ENCODE measurements at places on chromosomes 12 and 14.

DNA sequence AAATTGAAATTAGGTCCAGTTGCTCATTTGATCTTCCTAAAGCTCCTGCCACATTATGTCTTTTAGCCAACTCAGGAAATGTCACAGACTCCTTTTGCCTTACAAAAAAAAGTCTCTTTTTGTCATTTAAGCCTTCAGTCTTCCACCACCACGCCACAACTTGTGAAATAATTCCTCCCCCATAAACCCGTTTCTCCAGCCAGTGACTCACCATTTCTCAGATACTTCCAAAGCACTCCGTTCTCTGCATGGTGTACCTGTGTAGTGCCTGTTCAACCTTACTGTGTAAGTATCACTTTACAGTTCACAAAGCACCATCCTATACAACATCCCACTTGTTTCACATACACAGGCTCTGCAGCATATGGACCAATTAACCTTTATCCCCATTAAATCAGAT, 139.5 kb upstream of the AEBP2 start:
- no peaks in the 10 kb centered on the region for H3K27me3 ChIP-seq
- DNase-seq, result no peak
- no peak overlapping the region for H3K27ac ChIP-seq
- no peaks in the 10 kb centered on the region for H3K36me3 ChIP-seq

DNA sequence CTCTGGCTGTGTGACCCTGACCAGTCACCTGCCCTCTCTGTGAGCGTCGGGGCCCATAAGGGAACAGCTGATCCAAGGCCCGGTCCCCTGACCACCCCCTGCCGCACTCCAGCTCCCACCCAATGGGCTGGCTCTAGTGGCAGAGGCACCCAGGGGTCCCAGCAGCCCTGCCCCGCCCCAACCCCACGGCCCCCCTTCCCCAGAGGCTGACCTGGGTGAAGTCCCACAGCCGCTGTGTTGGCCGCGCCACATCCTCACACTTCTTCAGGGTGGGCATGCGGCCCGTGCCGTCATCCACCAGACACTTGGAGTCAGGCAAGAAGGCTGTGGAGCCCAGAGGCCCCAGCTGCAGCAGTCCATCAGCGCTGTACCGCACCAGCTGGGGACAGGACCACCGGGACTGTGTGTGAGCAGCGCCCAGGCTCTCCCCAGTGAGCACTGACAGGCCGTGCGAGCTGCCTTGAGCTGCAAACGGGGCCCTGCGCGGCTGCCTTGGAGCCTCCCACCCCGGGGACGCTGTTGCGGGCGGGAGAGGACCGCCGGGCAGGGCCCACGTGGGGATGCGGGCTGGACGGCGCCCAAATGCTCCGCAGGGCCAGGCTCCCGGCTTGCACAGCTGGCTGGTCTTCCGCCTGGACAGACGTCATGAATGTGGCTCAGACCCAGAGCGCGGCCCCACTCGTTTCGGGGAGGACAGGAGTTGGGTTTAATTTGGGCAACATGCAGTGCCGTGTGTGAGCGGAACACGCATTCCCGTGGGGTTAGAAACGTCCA, 53.5 kb downstream of the NOC4L start:
- no peak overlapping the region for H3K27ac ChIP-seq
- no peaks in the 10 kb centered on the region for H3K27me3 ChIP-seq
- peaks cover 3% of the 10 kb centered on the region for H3K36me3 ChIP-seq
- H3K4me1 ChIP-seq, result no peaks in the 10 kb centered on the region

- no peak overlapping the region for H3K27ac ChIP-seq
- H3K27me3 ChIP-seq, result peaks cover 22% of the 10 kb centered on the region
- DNase-seq, result peak; percentile 8
- peaks cover 6% of the 10 kb centered on the region for H3K4me1 ChIP-seq
- H3K36me3 ChIP-seq, result no peaks in the 10 kb centered on the region
- H3K4me3 ChIP-seq, result no peak overlapping the region
Observed at GRCh38 chr14:59161561-59162175, 26.8 kb upstream of the DAAM1 start.

DNA sequence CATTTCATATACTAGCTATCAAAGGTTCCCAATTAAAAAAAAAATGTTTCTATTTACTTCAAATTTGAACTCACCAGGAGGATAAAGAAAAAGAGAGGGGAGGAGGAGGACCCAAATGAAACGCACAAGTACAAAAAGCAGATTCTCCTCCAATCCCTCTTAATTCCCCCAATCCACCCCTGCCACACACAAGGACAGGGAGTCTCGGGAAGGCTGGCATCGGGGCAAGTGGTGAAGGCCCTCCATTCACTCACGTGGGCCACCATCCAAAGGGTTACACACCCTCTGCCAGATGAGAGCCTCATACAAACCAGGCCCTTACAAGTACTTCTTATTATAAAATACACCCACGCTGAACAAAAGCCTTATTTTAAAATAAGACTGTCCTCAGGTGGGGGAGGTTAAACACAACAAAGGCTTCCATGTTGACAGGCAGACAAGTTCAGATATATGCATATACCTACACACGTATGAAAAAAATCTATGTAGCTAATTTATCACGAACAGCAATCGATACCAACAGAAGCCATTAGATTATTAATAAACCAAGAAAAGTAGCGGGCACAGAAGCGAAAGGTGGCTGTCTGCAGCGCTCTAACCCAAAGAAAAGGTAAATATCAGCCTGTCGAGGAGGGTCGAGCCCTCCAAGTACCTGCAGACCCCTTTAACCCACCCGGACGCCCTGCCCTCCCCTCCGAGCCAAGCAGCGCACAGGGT, 1.5 kb downstream of the ATP2B1 start:
- H3K27me3 ChIP-seq, result peaks cover 11% of the 10 kb centered on the region
- peak overlapping the region; percentile 91 for H3K27ac ChIP-seq
- no peaks in the 10 kb centered on the region for H3K36me3 ChIP-seq
- no peak for DNase-seq

GRCh38 chr14:72054911-72055310, 122.7 kb downstream of the RGS6 start:
- no peak overlapping the region for H3K4me3 ChIP-seq
- peaks cover 21% of the 10 kb centered on the region for H3K27me3 ChIP-seq
- no peaks in the 10 kb centered on the region for H3K4me1 ChIP-seq
- no peaks in the 10 kb centered on the region for H3K36me3 ChIP-seq
- no peak overlapping the region for H3K27ac ChIP-seq

GRCh38 chr14:74698465-74698864, 14.4 kb downstream of the AREL1 start:
- H3K4me3 ChIP-seq, result no peak overlapping the region
- peaks cover 36% of the 10 kb centered on the region for H3K36me3 ChIP-seq
- no peak overlapping the region for H3K27ac ChIP-seq
- DNase-seq, result no peak

GRCh38 chr12:109679501-109680263, 33.9 kb upstream of the FAM222A start:
- H3K4me1 ChIP-seq, result no peaks in the 10 kb centered on the region
- H3K36me3 ChIP-seq, result no peaks in the 10 kb centered on the region
- H3K27me3 ChIP-seq, result peaks cover 15% of the 10 kb centered on the region
- DNase-seq, result no peak
- no peak overlapping the region for H3K4me3 ChIP-seq

DNA sequence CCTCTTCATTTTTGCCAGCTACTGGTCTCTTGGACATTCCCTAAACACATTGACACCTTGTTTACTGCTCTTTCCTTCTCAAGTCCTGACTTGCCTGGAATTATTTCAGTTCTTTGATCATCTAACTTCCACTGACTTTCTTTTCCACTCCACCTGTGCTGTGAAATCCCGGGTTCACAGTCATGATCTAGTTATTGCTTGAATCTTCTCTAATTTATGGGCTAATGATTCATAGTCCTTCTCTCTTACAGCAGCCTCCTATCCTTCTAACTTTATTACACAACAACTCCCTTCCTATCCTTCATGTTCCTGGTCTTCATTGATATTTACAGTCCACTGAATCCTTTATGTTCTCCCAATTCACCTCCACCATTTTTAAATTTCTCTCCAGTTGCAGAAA, 260.1 kb downstream of the C12orf75 start:
- no peak overlapping the region for H3K27ac ChIP-seq
- H3K4me3 ChIP-seq, result no peak overlapping the region
- peaks cover 7% of the 10 kb centered on the region for H3K27me3 ChIP-seq
- no peak for DNase-seq
- H3K4me1 ChIP-seq, result no peaks in the 10 kb centered on the region
- H3K36me3 ChIP-seq, result no peaks in the 10 kb centered on the region

DNA sequence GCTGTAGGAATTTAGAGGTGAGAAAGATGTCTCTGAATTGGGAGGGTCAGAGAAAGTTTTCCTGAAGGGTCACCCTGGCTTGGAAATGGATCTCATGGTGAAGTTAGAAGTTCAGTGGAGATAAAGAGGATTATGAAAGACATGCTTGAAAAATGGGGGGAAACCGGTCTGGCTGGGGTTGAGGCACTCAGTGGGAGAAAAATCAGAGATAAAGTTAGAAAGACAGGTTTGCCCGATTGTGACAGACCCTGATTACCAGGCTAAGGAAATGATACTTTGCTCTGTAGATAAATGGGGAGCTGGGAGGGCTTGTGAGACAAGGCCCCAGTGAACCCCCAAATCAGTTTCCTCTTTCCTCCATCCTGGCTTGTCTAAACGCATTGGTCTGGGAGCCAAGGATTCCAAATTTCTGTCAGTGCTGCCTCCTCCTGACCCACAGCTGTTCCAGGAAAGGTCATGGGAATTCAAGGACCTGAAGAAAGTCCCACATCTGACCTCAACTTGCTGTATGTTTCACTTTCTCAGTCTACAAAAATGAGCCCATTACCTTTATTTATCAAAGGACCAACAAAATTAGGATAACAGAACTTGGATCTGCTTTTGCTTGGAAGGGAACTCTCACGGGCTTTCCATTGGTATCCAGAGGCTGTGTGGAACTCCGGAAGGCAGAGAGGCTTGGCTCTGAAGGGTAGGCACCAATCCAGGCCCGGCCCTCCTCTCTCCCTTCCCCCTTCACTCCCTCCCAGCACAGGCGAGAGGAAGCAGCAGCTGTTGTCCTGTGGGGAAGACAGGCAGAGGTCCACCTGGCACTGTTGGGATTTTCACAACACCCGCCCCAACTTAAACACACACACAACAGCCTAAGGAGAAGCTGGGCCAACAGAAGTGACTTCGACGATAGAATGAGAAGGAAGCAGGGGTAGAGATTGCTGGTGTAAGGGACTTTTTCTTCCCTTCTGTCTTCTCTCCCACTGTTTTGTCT, 3.4 kb upstream of the RNASE7 start:
- no peak for DNase-seq
- H3K27me3 ChIP-seq, result peaks cover 12% of the 10 kb centered on the region
- no peak overlapping the region for H3K4me3 ChIP-seq
- no peaks in the 10 kb centered on the region for H3K4me1 ChIP-seq

DNA sequence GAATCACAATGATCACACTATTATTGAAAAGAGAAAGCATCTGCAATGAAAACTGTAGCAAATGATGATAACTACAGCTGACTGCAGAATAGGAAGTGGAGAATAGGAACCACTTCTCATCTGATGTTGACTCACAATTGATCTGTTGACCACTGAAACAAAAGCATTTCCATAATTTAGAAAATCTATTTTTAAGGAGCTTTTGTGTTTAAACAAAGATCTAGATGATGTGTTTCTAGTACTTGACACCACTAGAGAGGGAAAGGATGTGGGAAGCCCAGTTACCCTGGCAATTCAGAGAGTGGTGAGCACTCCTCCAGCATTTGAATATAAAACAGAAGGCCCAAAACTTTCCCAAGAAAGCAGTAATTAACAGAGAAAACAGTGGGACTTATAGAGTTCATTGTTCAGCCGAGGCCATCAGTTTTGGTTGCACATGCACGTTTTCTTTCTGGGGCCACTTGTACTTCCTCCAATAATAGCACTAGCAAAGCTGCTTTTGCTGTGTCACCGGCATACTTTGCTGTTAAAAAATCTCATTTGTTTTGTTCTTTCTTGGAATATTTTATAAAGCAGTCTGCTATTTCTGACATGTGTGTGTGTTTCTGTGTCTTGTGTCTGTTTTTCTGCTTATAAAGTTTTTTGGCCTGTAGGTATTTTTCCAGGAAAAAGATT, 76.1 kb upstream of the HECTD1 start:
- H3K36me3 ChIP-seq, result no peaks in the 10 kb centered on the region
- H3K4me3 ChIP-seq, result no peak overlapping the region
- peaks cover 1% of the 10 kb centered on the region for H3K27me3 ChIP-seq
- DNase-seq, result no peak
- no peak overlapping the region for H3K27ac ChIP-seq

GRCh38 chr14:89624500-89625156, 207.6 kb upstream of the FOXN3 start:
- H3K27me3 ChIP-seq, result no peaks in the 10 kb centered on the region
- peaks cover 54% of the 10 kb centered on the region for H3K4me1 ChIP-seq
- H3K4me3 ChIP-seq, result no peak overlapping the region
- peaks cover 19% of the 10 kb centered on the region for H3K36me3 ChIP-seq
- H3K27ac ChIP-seq, result no peak overlapping the region
- no peak for DNase-seq

DNA sequence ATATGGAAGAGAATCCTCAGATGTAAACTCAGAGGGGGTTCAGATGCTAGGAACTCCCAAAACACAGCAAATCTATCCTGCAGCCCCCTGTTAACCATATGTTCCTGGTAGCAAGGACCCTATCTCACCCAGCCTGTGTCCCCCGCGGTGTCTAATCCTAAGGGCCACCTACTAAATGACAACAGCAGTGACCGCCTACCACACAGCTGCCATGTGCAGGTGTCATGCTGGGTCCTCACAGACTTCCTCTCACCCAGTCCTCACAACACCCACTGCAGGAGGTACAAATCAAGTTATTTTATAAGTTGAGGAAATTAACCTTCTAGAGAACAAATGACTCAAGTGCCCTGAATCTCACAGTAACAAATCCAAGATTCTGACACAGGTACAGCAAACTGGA, 73.9 kb downstream of the ITPK1 start:
- peaks cover 29% of the 10 kb centered on the region for H3K4me1 ChIP-seq
- no peak overlapping the region for H3K27ac ChIP-seq
- DNase-seq, result no peak
- H3K4me3 ChIP-seq, result no peak overlapping the region
- no peaks in the 10 kb centered on the region for H3K27me3 ChIP-seq
- no peaks in the 10 kb centered on the region for H3K36me3 ChIP-seq

- peaks cover 24% of the 10 kb centered on the region for H3K4me1 ChIP-seq
- H3K4me3 ChIP-seq, result no peak overlapping the region
Observed at GRCh38 chr12:125099409-125099782, 34.2 kb downstream of the AACS start.

- H3K36me3 ChIP-seq, result peaks cover 5% of the 10 kb centered on the region
- H3K27ac ChIP-seq, result no peak overlapping the region
Observed at GRCh38 chr12:1738446-1738845, 47.6 kb downstream of the ADIPOR2 start.

GRCh38 chr14:92022036-92022435, 17.8 kb downstream of the TRIP11 start:
- peaks cover 6% of the 10 kb centered on the region for H3K4me1 ChIP-seq
- H3K4me3 ChIP-seq, result no peak overlapping the region
- peaks cover 35% of the 10 kb centered on the region for H3K36me3 ChIP-seq

DNA sequence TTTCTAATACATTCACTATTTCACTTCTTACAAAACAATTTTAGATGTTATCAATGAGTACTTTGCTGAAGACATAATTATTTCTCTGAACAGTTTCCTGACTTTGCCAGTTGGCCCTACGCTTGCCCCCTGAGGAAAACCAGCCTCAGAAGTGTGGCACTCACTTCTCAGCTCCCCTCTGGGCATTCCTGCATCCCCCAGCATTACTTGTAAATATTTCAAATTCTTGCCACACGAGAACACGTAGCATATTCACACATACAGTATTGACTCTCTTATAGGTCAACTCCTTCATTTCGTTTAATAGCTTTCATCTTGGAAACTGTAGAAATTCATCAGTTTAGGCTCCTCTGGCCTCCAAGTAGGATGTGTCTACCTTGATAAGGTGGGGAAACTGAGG, 65.2 kb downstream of the OTX2 start:
- H3K27ac ChIP-seq, result no peak overlapping the region

GRCh38 chr12:89084751-89085150, 267.6 kb downstream of the DUSP6 start:
- H3K27ac ChIP-seq, result no peak overlapping the region
- H3K27me3 ChIP-seq, result peaks cover 3% of the 10 kb centered on the region
- H3K4me3 ChIP-seq, result no peak overlapping the region

Data from activated CD4-positive, alpha-beta T cell treated with anti-CD3 and anti-CD28 coated beads, Interleukin-2, amount 10 ng/mL, durations not matched to agents 7 days and 5 days (primary cell).